Mesenchymal stem cell (in vitro differentiated cells and primary cell): ENCODE measurements at places on chromosomes 16 and 17.
A peak's percentile ranks its signal among the peaks of the same experiment; 100 is the strongest.

DNA sequence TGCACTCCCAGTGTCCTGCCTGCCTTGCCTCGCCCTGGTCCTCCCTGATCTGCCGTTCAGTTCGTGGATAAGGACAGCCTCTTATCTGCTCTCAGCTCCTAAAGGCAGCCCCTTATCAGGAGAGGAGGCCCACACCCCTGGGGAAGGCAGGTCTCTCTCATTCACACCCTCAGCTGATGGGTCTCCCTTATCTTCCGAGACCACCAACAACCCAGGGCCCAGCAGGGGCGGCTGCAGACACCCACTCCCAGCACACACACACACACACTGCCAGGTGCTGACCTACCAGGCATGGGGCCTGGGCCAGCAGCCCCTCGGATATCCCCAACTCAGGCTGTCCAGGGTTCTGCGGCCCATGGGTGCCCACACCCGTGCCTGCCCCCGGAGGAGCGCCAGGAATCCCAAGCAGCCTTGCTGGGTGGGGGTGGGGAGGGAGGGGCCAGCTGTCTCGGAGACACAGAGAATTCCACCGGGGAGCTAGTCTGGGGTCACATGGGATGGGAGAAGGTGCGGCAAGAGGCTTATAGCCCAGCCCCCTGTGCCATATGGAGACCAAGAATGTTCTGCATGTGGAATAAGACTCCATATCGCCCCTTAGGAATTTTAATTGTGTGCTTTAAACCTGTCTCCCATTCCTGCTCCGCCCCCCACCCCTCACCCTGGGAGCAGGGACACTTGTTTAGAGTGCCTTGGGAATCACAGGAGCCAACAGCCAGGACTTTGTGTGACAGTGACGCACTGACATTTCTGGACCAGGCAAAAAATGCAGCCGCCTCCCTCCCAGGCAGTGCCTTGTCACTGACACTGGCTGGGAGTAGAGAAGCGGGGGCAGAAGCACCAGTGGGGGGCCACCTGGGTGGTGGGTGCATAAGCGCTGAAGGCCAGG, 41.9 kb upstream of the EMP2 start:
- DNase-seq = no peak
- no peak overlapping the region for H3K4me3 ChIP-seq

DNA sequence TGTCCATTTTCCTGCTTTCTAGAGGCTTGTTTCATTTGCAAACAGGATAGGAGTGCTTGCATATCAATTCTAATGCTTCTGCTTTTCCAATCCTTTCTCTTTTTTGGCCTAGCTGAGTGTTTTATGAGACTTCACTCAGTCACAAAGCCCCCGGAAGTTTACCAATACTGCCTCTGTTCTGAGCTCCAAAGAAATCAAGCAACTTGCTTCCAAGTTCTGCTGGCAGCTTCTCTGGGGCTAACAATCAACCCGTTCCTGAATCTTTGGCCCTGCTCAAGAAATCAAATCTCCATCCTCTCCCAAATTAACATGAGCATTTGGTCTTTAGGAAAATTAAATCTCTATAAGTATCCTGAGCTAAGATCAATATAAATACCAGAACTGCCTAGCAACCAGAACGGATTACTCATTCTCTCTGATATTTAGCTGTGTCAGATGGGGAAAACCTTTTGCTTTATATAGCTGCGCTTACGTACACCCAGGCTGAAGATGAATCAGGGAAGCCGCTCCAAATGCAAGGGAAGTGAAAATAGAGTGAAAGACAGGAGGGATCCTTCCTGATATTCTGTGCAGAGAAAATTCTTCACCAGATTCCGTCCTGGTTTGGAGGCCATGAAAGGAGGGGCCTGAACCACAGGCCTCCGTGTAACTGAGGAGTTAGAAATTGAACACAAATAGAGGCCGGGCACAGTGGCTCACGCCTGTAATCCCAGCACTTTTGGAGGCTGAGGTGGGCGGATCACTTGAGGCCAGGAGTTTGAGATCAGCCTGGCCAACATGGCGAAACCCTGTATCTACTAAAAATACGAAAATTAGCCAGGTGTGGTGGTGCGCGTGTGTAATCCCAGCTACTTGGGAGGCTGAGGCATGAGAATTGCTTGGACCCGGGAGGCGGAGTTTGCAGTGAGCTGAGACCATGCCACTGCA, 23.3 kb upstream of the GRB2 start:
- DNase-seq = peak; percentile 92
- no peaks in the 10 kb centered on the region for H3K27me3 ChIP-seq
- peak overlapping the region; percentile 87 for H3K27ac ChIP-seq
- H3K4me3 ChIP-seq = no peak overlapping the region
- no peaks in the 10 kb centered on the region for H3K36me3 ChIP-seq
- H3K4me1 ChIP-seq = peaks cover 8% of the 10 kb centered on the region

- no peak for DNase-seq
- H3K36me3 ChIP-seq = peaks cover 10% of the 10 kb centered on the region
- no peaks in the 10 kb centered on the region for H3K4me1 ChIP-seq
- no peak overlapping the region for H3K27ac ChIP-seq
- H3K27me3 ChIP-seq = no peaks in the 10 kb centered on the region
Measured at GRCh38 chr16:48282636-48283263, 35.4 kb upstream of the ABCC11 start.

DNA sequence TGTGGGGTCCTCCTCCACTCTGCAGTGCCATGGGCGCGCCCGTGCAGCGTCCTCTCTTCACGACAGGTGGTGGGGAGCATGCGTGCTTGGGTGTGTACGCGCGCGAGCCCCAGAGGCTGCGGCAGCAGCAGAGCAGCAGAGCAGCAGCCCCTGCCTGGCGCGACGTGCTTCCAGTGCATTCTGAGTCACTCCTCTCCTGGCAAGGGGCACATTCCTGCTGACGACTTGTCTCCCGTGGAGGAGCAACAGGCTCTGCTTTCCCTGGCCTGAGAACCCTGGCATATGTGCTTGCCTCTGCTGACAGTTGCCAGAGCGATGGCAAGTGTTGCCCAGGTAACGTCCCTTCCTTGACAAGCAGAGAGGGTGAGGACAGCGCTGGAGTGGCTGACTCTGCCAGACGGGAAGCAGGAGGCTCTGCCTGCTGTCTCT, 133.8 kb upstream of the PLCG2 start:
- H3K36me3 ChIP-seq = no peaks in the 10 kb centered on the region
- H3K4me3 ChIP-seq = peak overlapping the region; percentile 8
- peaks cover 29% of the 10 kb centered on the region for H3K4me1 ChIP-seq
- DNase-seq = peak; percentile 95
- no peaks in the 10 kb centered on the region for H3K27me3 ChIP-seq
- H3K27ac ChIP-seq = peak overlapping the region; percentile 63

GRCh38 chr17:78112518-78113471, 15.8 kb downstream of the TMC6 start:
- peaks cover 17% of the 10 kb centered on the region for H3K4me1 ChIP-seq
- H3K4me3 ChIP-seq = no peak overlapping the region
- peaks cover 47% of the 10 kb centered on the region for H3K27me3 ChIP-seq

- no peak overlapping the region for H3K4me3 ChIP-seq
- H3K27me3 ChIP-seq = peaks cover 44% of the 10 kb centered on the region
- peaks cover 20% of the 10 kb centered on the region for H3K4me1 ChIP-seq
- H3K27ac ChIP-seq = no peak overlapping the region
- no peak for DNase-seq
- peaks cover 26% of the 10 kb centered on the region for H3K36me3 ChIP-seq
Measured at GRCh38 chr16:30009085-30009862, 1.6 kb downstream of the DOC2A start.

DNA sequence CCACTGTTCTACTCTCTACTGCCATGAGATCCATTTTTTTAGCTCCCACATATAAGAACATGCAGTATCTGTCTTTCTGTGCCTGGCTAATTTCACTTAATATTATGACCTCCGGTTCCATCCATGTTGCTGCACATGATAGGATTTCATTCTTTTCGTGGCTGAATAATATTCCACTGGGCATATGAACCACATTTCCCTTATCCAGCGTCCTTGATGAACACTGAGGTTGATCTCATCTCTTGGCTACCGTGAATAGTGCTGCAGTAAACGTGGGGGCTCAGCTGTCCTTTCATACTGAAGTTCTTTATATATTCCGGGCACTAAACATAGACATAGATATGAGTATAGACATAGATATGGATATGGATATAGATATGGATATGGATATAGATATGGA, 109.3 kb upstream of the TNRC6C start:
- peaks cover 2% of the 10 kb centered on the region for H3K4me1 ChIP-seq
- DNase-seq = no peak
- no peak overlapping the region for H3K4me3 ChIP-seq
- no peak overlapping the region for H3K27ac ChIP-seq

DNA sequence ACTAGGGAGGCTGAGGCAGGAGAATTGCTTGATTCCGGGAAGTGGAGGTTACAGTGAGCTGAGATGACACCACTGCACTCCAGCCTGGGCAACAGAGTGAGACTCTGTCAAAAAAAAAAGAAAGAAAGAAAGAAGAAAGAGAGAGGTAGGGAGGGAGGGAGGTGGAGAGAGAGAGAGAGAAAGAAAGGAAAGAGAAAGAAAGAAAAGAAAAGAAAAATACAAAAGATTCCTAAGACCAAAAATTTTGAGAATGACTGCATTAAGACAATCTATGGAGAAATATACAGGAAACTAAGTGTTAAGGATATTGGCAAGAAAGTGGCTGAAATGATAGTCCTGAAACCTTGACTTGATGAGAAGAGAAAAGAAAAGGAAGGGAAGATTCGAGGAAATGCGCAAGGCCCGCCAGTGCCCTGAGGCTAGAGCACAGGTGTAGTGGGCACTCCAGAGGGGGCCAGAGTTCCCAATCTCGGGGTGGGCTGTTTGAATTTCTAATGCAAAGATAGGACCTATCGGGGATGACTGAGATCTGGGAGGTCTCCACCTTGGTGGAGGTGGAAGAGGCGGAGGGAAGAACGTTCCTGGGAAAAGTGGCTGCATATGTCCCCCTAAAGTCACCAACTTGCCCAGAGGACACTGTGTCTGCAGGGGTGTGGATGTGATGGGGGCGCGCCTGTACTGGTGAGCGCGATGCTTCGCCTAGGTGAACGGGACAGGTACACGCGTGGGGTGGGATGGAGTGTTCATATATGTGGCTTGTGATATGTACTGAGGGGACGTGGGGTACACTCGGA, 654 bp upstream of the SCNN1B start:
- H3K4me1 ChIP-seq = peaks cover 6% of the 10 kb centered on the region
- no peak overlapping the region for H3K27ac ChIP-seq
- no peaks in the 10 kb centered on the region for H3K36me3 ChIP-seq

DNA sequence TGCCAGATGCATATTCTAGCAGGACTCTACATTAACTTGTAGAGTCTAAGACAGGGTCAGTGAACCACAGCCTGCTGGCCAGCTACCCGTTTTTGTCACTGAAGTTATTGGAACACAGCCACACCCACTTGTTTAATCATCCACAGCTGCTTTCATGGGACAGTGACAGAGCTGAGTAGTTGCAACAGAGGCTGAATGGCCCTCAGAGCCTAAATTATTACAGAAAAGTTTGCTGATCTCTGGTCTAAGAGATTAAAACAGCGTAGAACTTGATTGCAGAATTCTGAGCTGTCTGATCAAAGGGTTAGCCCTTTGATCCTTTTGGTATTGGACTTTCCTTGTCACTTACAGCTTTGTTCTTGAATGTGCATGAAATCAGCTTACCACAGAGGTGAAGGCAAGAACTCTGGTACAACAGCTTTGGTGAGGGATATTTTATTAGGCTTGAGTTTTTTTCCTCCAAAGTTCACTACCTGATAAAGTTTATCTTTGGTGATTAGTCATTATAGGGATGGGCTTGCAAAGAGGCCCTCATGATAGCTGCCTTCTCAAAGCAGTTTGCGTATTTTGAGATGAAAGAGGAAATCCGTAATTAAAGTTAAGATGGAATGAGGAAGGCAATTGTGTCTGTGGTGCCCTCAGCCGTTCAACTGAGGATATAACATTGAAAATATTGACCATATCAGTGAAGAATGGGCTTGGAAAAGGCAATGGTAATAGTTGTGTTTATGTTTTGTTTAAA, 23.6 kb downstream of the ALDH3A2 start:
- H3K36me3 ChIP-seq = peaks cover 23% of the 10 kb centered on the region
- no peak overlapping the region for H3K4me3 ChIP-seq
- no peak overlapping the region for H3K27ac ChIP-seq
- no peaks in the 10 kb centered on the region for H3K4me1 ChIP-seq
- H3K27me3 ChIP-seq = no peaks in the 10 kb centered on the region
- no peak for DNase-seq

DNA sequence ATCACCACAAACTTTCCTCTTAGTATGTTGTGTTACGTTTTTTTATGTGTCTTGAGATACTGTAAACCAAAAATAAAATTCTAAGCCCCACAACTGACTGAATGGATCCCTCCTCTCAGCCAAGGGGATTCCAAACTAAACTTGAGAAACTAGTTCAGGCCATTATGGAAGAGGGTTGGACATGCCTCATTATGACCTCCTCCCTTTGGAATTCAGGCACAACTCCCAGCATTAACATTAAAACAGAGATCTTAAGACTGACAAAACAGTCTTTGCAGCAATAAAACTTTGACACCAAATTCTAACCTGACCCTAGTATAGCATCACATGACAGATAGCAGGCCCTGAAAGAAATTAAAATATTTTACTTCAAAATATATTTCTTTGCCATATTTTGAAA, 51.1 kb upstream of the SLC47A1 start:
- H3K36me3 ChIP-seq = no peaks in the 10 kb centered on the region
- H3K4me1 ChIP-seq = peaks cover 3% of the 10 kb centered on the region
- no peaks in the 10 kb centered on the region for H3K27me3 ChIP-seq
- peak; percentile 39 for DNase-seq
- H3K4me3 ChIP-seq = no peak overlapping the region

- peak; percentile 72 for DNase-seq
- peaks cover 2% of the 10 kb centered on the region for H3K4me1 ChIP-seq
- peak overlapping the region; percentile 27 for H3K4me3 ChIP-seq
- no peaks in the 10 kb centered on the region for H3K36me3 ChIP-seq
- H3K27me3 ChIP-seq = no peaks in the 10 kb centered on the region
Measured at GRCh38 chr16:74521691-74522090, 85.2 kb downstream of the GLG1 start.

GRCh38 chr17:76026714-76027158, 370 bp downstream of the EVPL start:
- no peak for DNase-seq
- H3K36me3 ChIP-seq = no peaks in the 10 kb centered on the region
- peaks cover 20% of the 10 kb centered on the region for H3K4me1 ChIP-seq
- peaks cover 25% of the 10 kb centered on the region for H3K27me3 ChIP-seq
- H3K27ac ChIP-seq = no peak overlapping the region

DNA sequence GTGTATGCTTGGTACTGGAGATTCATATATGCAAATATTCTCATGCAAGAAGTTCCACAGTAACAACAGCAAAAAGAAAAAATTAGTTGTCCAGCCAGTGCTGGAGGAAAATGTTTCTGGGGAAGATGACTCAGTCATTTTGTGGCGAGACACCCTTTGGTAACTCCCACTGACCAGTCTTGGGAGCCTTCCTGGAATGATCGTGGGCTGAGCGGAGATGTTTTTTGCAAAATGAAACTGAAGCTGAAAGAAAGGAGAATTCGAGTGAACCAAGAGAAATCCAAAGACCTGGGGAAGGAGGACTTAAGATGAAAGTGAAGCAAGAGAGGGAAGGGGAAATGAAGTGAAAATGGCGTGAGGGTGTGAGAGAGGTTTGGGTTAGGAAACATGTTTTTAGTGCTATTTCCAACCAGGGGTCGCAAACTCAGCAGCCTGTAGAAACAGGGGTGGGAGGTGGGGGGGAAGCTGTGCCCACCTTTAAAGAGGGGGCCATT, 5.2 kb downstream of the ITPRIPL2 start:
- no peak overlapping the region for H3K4me3 ChIP-seq
- DNase-seq = peak; percentile 98
- no peaks in the 10 kb centered on the region for H3K27me3 ChIP-seq
- H3K36me3 ChIP-seq = peaks cover 36% of the 10 kb centered on the region
- peaks cover 21% of the 10 kb centered on the region for H3K4me1 ChIP-seq
- peak overlapping the region; percentile 97 for H3K27ac ChIP-seq

GRCh38 chr16:87072101-87072500, 245.1 kb downstream of the C16orf95 start:
- H3K27me3 ChIP-seq = peaks cover 50% of the 10 kb centered on the region
- no peak overlapping the region for H3K27ac ChIP-seq
- DNase-seq = no peak
- no peak overlapping the region for H3K4me3 ChIP-seq
- H3K36me3 ChIP-seq = peaks cover 2% of the 10 kb centered on the region
- peaks cover 19% of the 10 kb centered on the region for H3K4me1 ChIP-seq
